HuH-7 (cell line): ENCODE measurements at places on chromosomes 6 and 20.

DNA sequence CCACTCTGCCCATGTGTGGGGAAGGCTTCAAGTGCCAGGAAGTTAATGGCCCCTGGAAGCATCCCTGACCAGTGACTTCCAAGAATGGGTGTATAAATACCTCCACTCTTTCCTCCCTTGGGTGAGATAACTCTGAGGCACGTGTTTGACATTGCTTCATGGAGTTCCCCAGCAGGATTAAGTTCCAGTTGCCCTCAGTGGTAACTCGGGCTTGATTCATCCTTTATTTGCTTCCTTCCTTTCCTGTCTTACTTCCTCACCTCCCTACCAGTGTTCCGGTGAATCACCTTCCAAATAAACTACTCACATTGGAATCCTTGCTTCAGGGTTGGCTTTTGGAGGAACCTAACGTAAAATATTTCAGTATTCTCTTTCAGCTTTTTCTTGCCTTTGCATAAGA is 84.6 kb upstream of the JAG1 start:
- no peak for DNase-seq

GRCh38 chr6:43789447-43789846 is 19.4 kb downstream of the VEGFA start:
- no peak for DNase-seq

GRCh38 chr20:1429143-1429728 is 36.4 kb upstream of the FKBP1A start:
- DNase-seq, result no peak

DNA sequence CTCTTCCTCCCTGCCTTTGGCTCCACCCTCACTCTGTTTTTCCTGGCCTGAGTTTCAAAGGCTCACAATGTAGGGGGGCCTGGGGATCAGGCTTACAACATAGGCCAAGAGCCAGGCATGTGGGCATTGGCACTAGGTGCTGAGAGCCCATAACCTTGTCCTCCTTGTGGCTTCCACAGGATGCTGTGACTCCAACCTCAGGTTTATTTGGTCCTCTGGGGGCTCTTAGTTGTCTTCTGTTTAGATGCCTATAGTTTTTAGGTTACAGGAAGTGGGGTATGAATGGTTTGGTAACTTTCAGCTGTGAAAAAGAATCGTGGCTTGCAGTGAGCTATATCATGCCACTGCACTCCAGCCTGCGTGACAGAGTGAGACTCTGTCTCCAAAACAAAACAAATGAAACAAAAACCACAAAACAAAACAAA is 25.6 kb downstream of the MMP24 start:
- DNase-seq, result no peak

DNA sequence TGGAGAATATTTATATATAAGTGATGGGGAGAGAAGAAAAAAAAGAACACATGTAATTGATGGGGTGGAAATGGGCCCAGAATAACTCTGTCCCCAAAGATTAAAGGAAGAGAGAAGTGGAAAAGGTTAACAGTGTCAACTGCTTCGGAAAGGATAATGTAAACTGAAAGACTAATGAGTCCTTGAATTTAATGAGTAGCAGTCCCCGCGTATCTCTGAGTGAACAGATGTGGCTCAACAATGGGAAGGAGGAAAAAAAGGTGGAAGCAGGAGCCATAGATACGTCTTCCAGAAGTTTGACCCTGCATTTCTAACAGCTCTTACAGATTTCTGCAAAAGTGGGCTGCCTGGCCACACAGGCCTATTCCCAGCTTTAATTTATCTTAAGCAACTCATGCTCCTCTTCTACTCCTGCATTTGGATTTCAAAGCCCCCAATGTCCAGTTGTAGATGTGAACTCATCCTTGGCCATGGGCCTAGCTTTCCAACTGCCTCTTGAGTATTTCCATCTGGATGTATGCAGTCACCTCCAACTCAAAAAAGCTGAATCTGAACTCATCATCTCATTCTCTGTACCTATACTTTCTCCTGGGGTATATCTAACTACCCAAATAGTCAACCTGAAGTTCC is 61.3 kb downstream of the DST start:
- DNase-seq, result no peak

DNA sequence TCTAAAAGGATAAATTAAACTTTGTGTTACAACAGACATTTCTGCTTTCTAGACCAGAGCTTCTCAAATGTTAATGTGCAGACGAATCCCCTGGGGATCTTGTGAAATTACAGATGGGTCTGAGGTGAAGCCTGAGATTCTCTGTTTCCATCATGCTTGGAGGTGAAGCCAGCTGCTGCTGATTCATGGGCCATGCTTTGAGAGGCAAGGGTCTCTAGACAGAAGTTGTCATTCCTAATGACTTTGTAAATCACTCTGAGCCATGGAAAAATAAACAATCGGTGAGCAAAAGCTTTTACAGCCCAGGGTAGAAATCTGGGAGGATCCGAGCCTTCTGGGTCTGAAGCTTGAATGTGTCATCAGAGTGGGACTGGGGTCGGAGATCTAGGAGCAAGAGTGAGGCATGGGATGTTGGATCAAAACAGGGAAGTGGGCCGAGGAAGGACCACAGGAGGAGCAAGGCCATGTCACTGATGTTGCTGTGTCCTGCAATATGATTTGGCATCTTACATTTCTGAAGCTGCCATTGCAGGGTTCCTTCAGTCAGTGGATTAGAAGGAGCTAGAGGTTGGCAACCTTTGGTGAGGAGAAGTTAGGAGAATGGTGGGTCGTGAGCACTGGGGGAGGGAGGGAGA is 77.3 kb downstream of the TRMT11 start:
- no peak for DNase-seq

DNA sequence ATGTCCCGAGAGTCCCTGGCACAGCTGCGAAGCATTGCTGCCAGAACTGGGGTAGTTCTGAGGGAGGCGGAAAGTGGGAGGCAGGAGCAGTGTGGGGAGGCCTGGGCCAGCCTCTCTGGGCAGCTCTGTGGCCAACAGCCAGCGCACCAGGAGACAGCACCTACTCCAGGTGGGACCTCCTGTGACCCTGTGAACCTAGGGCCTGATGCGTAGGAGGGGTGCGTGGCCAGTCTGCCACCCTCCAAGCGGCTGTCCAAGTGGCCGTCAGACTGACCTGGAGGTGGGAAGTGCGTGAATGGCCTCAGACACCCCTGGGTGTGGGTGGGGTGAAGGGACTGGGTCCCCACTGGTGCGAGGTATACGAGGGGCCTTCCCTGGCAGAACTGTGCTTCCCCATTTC is 15.5 kb downstream of the SS18L1 start:
- DNase-seq, result no peak

DNA sequence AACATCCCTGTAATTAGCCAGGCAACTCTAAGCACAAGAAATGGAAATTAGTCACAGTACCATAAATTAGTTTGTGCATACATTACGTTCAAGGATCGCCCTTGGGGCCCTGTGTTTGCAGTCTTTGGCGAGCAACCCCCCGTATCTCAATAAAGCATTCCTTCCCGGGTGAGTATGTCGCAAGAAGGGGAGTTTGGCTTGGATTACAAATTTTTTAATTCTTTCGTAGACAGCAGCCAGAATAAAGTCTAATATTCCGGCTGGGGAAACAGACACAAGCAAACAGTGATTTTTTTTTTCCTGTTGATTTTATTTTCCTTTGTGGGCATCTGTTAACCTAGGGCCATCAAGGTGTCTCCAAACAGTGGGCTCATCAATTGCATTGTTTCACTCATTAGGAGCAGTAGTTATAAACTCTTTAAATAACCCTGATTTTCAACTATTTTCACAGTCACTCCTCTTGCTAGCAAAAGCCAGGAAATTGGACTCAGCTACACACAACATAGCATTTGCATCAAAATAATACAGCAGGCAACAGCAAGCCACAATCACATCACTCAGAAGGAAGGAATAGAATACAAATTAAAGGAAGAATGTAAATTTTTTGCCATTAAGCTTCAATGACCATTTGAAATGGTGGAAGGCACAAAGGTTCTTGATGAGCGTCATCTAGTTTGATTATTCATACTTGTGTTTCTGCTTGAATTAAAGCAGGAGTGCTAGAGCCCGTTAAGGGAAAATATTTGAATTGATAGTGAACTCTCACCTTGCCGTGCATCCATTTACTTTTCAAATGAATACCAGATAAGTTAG is 85.3 kb downstream of the LINC00237 start:
- DNase-seq, result no peak

DNA sequence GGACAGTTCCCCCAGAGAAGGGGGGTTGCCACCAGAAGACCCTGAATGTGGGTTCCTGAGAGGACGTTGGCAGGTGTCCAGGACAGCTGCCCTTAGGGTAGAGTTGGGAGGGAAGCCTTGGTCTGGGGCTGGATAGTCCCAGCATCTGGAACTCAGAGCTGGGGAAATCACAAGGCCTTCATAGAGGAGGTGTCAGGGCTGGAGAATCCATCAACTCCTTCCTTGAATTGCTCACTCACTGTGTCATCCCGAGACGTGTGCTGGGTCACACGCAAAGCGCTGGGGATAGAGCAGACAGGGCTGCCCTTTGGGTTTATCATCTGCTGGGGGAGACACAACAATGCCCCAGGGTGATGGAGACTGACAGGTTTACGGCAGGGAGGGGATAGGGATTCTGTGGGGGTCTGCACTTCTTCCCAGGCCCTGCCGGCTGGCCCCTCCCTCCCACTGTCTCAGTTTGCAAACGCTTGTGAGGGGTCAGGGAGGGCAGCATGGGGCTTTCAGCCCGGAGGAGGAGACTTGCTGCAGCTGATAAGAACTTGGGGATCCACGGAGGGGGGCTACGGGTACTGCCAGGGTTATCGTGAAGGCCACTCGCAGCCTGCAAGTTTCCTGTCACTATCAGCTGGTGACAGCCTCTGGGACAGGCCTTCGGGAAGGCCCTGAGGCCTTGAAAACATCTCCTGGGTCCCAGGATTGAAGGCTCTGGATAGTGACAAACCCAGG is 18.6 kb downstream of the RBM38 start:
- DNase-seq, result no peak

GRCh38 chr6:131250122-131250521 is 114.9 kb downstream of the AKAP7 start:
- peak; percentile 37 for DNase-seq

DNA sequence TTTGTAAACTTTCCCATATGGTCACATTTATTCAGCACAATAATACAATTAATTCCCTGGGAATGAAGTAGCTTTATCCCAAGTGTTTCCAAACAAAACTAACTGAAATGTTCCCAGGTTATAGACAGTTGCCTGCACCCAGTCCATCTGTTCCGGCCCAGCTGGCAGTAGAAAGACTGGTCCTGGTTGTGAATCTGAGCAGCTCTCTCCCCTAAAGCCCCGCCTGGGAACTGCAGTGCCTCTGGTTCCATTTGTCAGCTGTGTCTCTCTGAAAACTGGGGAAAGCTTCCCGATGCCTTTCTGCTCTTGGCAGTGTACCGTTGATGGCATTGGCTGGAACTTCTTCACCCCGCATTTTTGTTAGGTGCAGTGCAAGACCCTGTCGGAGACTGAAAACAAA is 8.7 kb downstream of the MTHFD1L start:
- no peak for DNase-seq

- DNase-seq, result no peak
These were observed 24.6 kb downstream of the ATG5 start for GRCh38 chr6:106300944-106301343.

GRCh38 chr6:16759181-16759645 is 2.0 kb downstream of the ATXN1 start:
- no peak for DNase-seq

GRCh38 chr6:166296035-166296883 is 11.9 kb downstream of the PRR18 start:
- DNase-seq, result no peak

- no peak for DNase-seq
These were observed 27.8 kb downstream of the CHRNA4 start for GRCh38 chr20:63333241-63333836.

- no peak for DNase-seq
These were observed 203.1 kb downstream of the LMBRD1 start for GRCh38 chr6:69593706-69594105.

GRCh38 chr6:32956176-32956575 is 3.3 kb upstream of the HLA-DMA start:
- DNase-seq, result no peak

DNA sequence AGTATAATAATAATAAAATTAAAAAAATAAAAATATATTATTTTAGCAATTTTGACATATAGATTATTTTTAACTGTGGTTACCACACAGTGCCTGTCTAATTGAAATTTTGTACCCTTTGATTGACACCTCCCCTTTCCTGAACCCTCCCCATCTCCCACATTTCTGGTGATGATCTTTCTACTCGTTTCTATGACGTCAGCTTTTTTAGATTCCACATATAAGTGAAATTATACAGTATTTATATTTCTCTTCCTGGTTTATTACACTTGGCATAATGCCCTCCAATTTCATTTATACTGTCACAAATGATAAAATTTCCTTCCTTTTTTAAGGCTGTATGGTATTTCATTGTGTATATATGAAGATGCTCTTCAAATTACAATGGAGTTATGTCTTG is 258.1 kb upstream of the PTCHD4 start:
- no peak for DNase-seq

GRCh38 chr6:166343150-166343487 is 774 bp upstream of the SFT2D1 start:
- DNase-seq, result no peak

DNA sequence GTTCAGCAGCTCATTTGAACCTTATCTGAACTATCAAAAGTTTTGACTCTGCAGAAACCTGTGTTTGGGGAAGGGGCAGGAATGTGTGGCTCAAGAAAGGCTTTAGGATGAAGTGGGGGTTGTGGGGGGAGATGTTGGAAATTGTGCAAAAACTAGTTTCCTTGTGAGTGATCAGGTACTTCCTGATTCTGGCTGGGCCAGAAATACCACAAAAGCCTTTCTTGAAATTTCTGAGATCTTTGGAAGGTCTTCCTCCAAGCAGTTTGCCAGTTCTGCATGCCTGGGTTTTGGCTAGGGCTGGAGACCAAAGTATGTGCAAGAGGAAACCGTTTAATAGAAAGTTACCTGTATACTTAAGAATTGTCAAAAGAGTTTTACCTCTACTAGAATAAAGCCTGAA is 116.6 kb downstream of the BMP2 start:
- no peak for DNase-seq

DNA sequence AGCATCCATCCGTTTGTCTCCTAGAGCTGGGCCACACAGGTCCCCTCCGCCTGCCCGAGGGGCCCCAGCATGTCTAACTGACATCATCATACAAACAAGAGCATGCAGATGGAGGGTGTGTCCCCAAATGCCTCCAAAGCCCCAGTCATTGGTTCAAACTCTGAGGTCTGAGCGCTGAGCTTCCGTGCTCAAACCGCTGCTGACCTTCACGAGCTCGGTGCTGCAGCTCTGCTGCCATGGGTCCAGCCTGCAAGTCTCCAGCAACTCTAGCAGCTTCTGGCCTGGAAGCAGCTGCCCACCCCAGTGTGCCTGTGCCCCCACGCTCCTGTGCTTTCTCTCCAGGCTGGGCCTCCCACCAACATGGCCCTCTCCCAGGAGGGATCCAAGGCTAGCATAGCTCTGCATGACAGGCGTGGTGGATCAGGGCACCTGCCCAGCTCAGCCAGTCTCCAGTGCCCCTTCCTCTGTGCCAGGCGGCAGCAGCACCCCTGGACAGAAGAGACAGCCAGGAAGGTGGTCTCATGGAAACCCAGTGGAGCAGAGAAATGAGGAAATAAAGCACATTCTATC is 131.6 kb upstream of the PMEPA1 start:
- DNase-seq, result no peak

DNA sequence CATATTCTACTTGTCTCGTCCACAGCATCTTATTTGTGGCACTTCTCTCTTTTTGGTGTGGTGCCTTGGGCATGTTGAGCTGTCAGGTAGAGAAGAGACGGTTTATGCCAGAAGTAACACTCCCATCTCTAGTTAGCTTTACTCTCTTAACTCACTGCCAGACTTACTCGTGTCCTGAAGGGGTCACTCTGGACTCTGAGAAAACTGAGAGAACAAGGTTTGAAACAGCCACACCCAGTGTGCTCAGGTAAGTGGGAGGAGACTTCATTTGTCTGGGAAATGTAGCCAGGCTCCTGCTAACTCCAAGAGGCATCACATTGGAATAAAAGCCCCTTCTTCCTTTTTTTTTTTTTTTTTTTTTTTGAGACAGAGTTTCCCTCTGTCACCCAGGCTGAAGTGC is 360.8 kb downstream of the QKI start:
- DNase-seq, result no peak
